ENCODE measurements at places on chromosomes 6 and 20.

GRCh38 chr20:45822857-45823256 is 4.3 kb downstream of the TNNC2 start:
- no peak for DNase-seq

DNA sequence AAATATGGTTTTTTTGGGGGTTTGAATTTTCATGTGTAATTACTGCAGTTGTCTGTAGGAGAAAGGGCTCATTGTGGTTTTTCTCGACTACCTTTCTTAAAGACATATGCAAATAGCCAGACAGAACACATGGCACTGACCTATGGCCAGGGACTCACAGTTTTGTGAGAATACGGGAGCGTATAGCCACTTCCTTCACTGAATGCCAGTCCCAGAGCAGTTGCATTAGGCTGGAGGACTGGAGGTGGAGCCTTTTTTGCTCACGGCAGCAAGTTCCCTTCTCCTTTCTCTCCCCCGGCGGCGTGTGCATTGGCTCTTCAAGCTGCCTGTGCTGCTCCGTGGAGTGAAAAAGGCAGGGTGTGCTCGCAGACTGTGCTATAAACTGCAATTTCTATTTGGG is 114.9 kb downstream of the AKAP7 start:
- peak; percentile 20 for DNase-seq

DNA sequence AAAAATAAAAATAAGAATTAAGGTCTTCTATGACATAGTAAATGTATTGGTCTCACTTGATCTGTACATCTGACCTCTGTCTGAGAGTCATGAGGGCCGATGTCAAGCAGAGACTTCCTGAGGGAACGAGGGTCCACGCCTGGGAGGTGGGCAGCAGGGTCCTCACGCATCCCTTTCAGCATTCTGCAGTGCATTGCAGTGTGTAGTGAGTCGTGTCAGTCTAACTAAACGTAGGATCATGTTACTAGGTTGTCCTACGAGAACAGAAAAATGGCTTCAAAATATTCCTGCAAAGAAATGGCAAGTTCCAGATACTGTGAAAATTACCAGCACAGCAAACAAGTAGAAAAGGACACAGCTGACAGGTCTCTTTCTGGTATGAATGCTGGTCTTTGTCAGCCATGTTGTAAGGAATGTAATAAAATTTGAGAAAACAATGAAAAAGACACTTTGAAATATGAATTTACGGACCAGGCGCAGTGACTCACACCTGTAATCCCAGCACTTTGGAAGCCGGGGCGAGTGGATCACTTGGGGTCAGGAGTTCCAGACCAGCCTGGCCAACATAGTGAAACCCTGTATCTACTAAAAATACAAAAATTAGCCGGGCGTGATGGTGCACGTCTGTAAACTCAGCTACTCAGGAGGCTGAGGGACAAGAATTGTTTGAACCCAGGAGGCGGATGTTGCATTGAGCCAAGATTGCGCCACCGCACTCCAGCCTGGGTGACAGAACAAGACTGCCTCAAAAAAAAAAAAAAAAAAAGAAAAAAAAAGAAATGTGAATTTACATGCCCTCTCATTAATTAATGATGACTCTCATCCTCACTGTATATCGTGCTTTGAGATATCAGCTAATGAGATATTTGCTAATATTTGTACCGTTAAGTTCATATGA is 2.4 kb upstream of the AHCY start:
- no peak for DNase-seq

GRCh38 chr6:135233686-135234491 is 52.8 kb downstream of the MYB start:
- no peak for DNase-seq

DNA sequence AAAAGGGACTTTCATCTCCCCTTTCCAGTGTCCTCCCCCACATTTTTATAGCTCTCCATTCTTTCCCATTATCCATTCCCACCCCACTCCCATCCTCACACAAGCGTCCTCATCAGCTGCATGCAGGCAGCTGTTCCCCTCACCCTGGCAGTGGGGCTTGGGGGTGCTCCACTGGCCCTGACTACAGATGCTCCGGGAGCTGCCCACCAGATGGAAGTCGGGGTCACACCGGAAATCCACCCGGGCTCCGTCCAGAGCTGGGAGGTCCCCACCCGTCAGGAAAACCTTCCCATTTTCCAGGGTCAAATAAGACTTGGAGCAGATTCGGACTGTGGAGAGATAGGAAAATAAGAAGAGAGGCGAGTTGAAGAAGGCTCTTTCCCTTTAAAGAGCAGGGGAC is 2.7 kb downstream of the GABBR1 start:
- no peak for DNase-seq

DNA sequence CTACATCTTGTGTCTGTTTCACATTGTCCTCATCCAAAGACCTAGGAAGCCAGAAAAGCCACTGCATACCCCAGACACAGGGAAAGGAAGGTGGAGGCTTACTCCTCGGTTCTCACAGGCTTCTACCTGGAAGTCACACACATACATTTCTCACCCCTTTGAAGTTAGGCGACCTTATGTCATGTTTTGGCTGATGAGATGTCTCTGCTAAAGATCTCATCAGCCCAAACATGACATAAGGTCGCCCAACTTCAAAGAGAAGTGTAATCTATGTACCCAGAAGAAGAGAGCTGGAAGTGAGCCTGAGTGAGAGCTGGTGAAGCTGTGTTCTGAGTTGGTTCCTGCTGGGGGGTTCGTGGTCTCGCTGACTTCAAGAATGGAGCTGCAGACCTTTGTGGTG is 47.5 kb upstream of the SLC22A23 start:
- no peak for DNase-seq

DNA sequence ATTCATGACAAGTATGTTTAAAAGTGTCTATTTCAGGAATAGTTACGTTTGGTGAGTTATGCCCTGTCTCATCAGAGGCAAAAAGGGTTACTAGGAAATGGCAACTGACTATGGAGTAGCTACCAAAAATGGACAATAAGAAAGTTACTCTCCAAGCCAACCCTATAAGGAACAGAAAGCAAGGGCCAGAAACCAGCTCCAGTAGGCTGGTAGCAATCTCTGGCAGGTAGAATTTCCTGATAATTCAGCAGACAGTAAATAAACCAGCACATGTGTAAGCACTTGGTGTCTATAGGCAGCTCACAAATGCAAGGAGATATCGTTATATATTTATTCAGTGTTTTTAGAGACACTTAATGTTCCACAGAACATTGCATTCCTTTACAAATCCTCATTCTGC is 20.3 kb downstream of the SOX4 start:
- no peak for DNase-seq

DNA sequence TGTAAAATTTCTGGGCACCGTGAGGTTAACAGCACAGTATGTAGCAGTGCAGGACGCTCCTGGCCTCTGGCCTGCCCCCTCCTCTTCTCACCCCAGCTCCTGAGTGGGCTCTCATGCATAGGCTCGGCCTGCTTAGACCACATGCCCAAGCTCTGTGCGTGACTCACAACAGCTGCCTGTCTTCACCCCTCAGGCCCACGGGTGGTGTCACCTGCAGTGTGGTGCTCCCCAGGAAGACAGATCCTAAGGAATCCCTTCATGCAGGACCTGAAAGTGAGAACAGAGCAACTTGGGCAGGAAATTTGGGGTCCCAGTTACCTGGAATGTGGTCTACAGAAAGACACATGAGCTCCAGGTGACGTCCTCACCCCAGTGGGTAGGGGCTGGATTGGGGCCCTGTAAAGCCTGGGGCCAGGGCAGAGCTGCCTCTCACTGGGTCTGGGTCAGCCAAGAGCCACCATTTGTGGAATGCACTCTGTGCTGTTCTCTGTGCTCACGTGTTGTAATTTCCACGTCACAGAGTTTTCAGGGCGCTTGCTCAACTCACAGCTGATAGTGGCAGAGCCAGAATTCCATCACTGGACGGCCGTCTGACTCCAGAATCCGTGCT is 37.0 kb upstream of the PXDC1 start:
- DNase-seq = no peak

- DNase-seq = no peak
Measured at GRCh38 chr6:154503658-154504057, 6.8 kb downstream of the CNKSR3 start.

- DNase-seq = no peak
Measured at GRCh38 chr6:11323666-11324452, 91.4 kb upstream of the NEDD9 start.
